Transverse colon (tissue), 4 donors: ENCODE measurements at places on chromosomes 3 and 15. TPM values are rescaled to one million over a fixed set of nuclear protein-coding genes. Genes with fewer than 3 reads are reported as not detected.

DNA sequence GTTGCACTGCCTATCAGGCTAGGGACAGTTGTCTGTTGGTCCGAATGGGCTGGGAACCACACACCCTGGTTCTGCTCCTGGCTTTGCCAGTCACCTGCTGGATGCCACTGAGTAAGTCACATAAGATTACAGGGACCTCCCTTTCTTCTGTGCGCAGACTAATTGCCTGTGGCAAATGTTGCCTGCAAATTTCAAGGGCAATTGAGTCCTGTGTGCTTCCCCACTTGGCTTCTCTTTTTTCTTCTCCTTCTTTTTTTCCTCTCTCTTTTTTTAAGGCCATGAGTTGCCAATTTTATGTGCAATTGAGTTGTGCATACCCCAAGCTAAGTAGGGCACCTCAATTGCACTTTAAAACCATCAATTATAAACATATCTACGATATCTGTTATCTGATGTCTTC lies 963.4 kb downstream of the MCTP2 start:
- no peak for DNase-seq

DNA sequence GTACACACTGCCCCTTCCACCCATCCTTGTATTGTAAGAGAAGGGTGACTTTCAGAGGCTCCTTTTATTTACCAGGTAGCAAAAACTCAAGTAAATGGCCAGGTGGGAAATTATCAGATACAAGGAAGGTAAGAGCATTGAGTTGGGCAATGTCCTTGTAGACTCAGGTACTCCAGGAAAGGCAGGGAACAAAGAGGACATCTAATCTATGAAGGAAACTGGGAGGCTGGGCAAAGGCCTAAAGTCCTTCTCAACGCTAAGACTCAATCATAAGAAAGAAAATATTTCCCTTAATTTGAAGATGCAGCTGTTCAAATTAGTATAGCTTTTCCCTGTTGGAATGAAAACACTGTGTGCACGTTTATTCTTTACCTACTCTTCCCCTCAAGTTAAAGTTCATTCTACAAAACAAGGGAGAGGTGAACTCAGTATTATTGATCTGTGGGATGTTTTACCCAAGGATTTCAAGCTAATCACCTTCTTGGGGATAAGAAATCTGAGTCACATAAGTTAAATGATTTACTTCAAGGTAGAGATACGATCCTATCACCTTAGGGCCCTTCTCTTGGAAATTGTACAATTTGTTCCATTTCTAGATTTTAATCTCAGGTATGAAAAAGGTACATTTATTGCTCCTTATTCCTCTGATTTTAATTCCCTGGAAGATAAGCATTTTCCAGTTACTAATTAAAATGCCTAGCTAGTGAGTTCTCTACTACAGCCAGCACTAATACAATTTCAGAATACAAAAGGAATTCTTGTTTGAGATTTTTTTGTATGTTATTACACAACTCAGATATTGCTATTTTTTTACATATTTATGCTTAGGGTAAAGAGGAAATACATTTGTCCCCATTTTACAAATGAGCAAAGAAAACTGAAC lies 80.6 kb downstream of the PLD1 start:
- no peak for DNase-seq

NRROS gene
- total RNA-seq, result not detected

GRCh38 chr3:193552923-193553322 lies 1.8 kb downstream of the ATP13A4 start:
- DNase-seq, result no peak

ZBBX gene
- total RNA-seq, result not detected

DNA sequence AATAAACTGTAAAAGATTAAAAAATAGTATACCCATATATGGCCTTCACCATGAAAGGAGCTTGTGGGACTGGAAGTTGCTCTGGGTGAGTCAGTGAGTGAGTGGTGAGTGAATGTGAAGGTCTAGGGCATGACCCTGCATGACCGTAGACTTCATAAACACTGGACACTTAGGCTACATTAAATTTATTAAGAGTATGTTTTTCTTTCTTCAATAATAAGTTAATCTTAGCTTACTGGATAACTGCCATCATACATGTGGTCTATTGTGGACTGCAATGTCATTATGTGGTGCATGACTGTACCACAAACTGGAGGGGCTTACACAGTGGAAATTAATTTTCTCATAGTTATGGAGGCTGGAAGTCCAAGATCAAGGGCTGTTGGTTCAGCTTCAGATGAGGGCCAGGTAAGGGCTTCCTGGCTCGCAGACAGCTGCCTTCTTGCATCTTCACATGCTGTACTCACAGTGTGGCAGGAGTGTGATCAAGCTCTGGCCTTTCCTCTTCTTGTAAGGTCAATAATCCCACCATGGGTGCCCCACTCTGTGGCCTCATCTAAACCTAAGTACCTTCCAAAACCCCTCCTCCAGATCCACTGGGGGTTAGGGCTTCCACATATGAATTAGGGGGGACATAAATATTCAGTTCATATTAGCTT lies 40.8 kb upstream of the PRR23E start:
- no peak for DNase-seq
